ENCODE measurements at places on chromosomes 11 and 22.

DNA sequence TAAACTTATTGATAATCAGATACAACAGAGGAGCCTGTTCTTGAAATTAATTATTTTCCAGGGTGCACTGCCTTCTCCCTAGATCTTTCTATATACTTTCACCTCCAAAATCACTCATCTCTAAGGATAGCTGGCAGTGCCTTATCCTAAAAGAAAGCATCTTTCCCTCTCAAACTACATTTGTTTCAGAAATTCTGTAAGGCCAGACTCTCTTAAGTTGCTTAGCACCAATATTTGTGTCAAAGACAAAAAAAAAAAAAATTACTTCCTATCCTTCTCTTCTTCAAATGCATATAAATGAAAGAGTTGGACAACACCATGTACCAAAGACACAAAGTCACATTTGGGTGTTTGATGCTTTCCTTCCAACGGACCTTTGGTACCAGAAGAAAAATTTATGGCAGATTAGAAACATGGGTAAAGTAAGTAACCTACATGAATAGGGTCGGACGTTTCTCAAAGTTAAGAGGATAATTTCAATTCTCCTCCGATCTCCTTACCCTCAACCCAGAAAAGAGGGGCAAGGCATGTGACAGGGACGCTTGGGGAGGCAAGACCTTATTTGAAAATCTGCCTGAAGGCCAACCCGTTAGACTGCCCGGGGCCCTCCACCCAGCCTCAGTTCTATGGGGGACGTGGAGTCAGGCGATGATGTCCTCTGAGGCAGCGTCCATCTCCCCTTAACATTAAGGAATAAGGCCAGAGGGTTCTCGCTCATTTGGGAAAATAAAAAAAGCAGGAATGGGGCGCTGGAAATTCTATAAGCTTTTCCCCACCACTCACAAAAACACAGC is 66.3 kb downstream of the ETS1 start:
- no peak for DNase-seq

GRCh38 chr11:67111261-67111660 is 7.8 kb upstream of the KDM2A start:
- no peak for DNase-seq

- no peak for DNase-seq
These were observed 35.7 kb downstream of the DAGLA start for GRCh38 chr11:61715867-61716266.

DNA sequence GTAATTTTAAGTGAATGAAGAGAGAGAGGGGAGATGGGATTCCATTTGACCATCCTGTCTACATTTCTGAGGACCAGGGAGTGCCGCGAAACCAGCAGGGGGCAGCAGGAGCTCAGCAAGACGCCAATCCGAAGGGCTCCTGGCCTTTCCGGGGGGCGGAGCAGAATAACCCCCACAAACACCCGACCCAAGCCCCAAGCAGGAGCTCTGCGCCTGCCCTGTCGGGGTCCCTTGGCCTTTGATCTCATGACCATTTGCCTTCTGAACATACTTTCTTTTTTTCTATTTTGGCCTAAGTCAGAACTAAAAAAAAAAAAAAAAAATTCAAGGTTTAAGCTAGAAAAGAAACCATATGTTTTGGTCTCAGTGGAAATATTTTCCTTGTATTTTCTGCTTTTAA is 21.9 kb upstream of the SCN2B start:
- DNase-seq = peak; percentile 80

- DNase-seq = no peak
These were observed 53.2 kb downstream of the TRIOBP start for GRCh38 chr22:37749831-37750595.

GRCh38 chr11:111718436-111718835 is 47.8 kb downstream of the PPP2R1B start:
- DNase-seq = no peak

DNA sequence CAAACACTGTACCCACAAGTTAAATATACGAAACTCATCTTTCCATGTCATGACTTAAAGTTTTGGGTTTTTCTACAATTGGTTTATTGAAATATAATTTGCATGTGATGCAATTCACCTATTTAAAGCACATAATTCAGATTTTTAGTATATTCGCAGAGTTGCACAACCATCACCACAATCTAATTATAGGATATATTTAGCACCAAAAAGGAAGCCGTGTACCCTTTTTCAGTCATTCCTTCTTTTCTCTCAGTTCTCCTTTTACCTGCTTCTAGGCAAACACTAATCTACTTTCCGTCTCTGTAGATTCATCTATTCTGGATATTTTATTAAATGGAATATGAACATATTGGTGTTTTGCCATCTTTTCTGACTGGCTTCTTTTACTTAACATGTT is 1458.1 kb upstream of the TENM4 start:
- DNase-seq = no peak

DNA sequence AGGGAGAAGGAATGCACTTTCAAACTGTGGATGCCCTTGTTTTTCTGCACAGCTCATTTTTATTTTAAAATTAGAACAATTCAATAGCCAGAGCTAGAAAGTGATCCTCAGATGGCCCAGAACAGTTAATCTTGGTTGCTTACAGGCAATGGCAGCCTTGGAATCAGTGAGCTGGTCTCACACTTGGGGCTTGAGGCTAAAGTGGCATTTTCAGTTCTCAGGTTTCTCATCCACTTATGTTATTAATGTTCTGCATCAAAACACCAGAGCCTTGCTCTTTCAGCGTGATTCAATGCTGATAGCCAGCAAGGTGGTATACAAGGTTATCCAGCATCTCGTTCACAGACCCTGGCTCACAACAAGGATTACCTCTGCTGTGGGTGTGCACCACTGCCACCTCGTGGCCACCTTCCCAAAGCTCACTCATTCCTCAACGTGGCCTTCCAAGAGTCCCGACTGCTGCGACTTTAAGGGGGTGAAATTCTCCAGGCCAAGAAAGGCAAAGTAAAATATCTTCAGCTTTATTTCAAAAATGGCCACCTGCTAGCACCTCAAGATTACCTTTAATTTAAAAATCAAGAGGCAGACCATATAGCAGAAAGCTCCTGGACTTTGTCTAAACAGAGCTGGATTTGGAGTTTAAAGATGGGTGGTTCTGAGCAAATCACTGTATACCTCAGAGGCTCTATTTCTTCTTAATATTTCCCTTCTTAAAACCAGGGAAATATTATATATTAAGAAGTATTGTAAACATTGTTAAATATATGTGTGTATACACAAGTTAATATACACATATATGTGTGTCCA is 34.2 kb upstream of the FSHB start:
- peak; percentile 27 for DNase-seq

- peak; percentile 31 for DNase-seq
These were observed 442 bp downstream of the PELI3 start for GRCh38 chr11:66467034-66467659.

- no peak for DNase-seq
These were observed 1022.8 kb downstream of the BRD1 start for GRCh38 chr22:48804811-48805301.

DNA sequence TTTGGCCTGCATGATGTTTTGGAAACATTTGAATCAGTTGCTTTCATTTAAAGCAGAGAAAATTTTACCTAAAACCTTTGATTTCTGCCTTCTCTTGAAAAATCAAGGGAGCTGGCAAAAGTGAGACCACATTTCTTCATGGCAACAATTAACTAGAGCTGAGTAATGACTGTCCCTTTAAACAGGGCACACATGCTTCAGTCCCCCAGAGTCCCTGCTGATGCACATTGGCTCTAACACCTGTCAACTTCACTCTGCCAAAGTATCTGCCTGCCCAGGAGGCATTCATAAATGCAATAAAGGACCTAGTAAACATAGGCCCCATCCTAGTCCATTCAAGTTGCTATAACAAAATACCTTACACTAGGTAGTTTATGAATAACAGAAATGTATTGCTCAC is 87.1 kb upstream of the LDLRAD3 start:
- DNase-seq = no peak

DNA sequence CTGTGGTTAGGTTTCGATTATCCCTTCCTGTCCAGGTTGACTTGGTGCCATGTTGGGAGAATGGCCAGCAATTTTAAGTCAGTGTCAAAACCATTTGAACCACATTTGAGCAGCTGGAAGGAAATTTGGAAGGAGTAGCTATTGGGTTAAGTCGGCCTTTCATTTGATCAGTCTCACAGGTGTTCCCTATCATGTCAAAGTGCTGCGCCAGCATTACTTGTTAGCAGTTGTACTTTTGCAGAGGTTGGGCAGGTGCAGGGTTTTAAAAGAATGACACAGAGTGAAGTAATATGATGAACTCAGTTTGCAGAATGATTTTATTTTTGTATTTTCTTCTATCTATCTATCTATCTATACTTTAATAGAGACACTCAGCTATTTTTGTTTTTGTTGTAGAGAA is 6.4 kb upstream of the TYMP start:
- no peak for DNase-seq

- no peak for DNase-seq
These were observed 1147.8 kb downstream of the JRKL start for GRCh38 chr11:97537407-97538150.

DNA sequence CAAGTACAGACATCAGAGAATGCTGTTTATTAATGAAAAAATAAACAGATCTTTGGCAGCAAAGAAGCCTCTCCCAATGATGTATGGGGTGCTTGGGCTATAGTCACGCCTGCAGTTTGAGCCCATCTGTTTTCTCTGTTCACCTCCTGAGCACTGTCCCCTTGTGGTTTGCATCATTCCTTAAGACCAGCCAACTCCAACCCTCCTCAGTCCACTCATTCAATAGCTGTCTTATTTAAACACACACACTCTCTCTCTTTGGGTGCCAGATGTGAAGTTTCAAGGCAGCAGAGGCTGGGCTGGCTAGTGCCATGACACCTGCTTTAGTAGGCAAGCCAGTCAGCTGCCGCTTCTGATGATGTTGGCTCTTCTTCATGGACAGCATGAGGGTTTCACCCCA is 58.1 kb downstream of the POLD3 start:
- DNase-seq = no peak

DNA sequence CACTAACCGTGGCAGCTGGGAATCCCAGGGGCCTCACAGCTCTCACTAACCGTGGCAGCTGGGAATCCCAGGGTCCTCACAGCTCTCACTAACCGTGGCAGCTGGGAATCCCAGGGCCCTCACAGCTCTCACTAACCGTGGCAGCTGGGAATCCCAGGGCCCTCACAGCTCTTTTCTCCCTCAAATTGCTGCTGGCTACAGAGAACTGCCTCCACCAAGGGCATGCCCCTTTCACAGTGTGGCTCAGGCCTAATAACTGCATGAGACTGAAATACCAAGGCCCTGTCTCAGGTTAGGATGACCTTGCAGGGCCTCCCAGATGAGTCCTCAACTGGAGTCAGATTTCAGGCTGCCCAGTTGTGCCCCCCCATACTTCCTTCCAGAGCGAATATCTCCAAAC is 35.1 kb upstream of the GGTLC2 start:
- DNase-seq = no peak

- DNase-seq = no peak
These were observed 109.3 kb downstream of the FBXO7 start for GRCh38 chr22:32583921-32584335.

GRCh38 chr11:13302420-13302958 is 24.9 kb downstream of the BMAL1 start:
- DNase-seq = no peak

Data from stimulated activated CD4-positive, alpha-beta T cell treated with anti-CD3 and anti-CD28 coated beads, Interleukin-4, amount 100 ng/mL, for 48 hours (primary cell).